ENCODE measurements at places on chromosomes 12 and 14.

GRCh38 chr12:13196130-13196921 is at the start of gene EMP1:
Gene EMP1 (plus strand): TSS chr12:13196726. CDS start chr12:13211511, 14,785 bp downstream.
- peak; percentile 98 for DNase-seq

- no peak for DNase-seq
Measured at GRCh38 chr12:88559772-88560171, 20.5 kb downstream of the KITLG start.

DNA sequence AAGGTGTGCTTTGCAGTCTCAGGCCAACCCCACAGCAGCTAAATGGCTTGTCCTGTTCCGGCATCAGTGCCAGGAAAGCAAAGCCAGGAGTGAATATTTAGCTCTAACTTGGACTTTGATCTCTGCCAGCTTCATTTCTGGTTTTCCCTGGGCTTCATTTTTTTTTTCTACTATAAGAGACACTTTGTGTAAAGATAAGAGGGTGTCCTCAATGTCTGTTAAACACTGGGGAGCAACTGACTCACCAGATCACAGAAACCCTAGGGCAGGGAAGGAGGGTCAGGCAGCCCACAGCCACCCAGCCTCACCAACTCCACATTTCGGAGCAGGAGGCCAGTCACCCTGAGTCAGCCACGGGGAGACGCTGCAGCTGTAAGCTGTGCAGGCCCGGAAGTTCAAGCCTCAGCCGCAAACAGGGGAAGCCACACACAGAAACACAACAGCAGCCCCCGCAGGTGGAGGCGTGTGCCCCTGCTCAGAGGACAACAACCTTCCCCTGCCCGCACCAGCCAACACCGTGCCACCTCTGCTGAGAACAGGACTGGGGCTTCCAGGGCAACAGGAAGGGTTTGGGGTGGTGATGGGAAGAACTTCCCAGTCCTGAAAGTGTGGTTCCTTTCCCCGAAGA is 6.3 kb downstream of the TNFRSF1A start:
- DNase-seq: peak; percentile 64

DNA sequence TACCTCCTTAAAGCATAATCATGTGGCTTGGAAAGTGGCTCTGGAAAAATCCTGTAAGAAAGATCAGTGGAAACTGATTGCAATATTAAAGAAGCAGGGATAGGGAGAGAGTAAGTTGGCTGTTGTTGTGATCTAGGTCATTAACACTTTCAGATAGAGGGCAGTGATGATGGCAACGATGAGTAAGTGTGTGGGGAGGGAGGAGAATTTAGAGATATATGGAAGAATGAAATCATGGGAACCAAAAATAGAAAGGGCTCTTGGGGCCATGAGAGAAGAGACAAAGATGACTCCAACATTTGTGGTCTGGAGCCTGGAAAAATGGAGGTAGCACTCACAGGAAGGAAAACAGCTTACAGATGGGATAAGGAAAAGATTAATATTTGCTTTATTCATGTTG is 23.3 kb downstream of the SNRPF start:
- DNase-seq: no peak

- no peak for DNase-seq
Measured at GRCh38 chr14:20563971-20564370, 3.1 kb upstream of the RNASE9 start.

- DNase-seq: no peak
Measured at GRCh38 chr12:7351177-7351576, 47.3 kb downstream of the ACSM4 start.

DNA sequence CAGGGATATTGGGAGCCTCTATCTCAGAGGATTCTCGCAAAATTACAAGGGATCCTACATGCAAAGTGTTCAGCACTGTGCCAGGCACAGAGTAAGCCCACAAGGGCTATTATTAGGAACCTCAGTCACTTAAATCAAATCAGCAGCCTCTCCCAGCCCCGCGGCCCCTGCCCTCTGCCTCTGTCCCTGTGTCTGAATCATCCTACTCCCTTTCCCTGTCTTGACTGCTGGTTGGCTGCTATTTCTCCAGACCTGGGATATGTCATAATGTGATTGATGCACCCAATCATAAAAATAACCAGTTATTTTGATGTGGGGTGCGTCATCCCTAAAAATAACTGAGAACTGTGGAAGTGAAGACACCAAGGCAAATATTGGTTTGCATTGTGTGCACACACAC is 176.3 kb downstream of the KSR2 start:
- no peak for DNase-seq

- DNase-seq: no peak
Measured at GRCh38 chr14:62369919-62370560, 607.8 kb downstream of the SNAPC1 start.

DNA sequence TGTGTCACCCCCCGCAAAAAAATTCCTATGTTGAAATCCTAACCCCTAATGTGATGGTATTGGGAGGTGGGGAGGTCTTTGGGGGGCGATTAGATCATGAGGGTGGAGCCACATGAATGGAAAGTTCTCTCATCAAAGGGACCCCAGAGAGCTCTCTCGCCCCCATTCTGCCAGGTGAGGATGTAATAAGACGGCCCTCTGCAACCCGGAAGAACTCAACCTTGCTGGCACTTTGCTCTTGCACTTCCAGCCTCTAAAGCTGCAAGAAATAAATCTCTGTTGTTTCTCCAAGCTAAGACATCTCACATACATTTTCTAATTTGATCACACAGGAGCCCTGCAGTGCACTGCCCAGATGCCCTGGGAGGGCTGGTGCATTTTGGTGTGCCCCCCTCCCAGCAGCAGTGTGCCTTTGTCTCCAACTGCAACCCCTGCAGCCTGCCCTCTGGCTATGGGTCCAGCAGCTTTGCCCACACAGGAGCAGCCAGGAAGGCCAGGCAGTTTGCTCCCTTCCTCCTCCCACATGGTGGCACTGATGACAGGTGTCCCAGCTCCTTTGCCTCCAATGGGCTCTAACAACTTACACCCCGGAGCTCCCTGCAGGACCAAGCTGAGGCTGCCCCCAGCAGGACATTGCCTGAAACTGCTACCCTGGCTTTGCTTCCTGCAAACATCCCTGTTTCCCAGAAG is 59.3 kb downstream of the C14orf132 start:
- peak; percentile 38 for DNase-seq

DNA sequence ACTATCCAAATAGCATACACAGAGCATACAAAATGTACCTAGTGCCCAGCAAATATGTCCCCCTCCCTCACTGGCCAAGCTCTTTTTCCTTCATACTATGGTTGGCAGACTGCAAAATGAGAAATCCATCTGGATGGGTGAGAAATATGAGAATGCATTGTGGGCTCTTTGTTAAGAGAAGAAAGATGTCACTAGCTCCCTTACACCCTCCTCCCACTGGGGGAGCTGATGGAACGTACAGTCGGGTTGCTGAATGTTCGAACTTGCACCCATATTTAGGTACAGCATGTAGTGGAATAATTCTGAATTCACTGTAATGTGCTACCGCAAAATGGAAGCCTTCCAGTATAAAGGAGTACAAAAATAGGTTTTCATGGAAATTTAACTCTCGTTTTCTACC is 377.4 kb downstream of the GRIN2B start:
- no peak for DNase-seq

Data from amniotic stem cell (primary cell).